Stimulated activated CD4-positive, alpha-beta T cell treated with anti-CD3 and anti-CD28 coated beads, Interleukin-4, amount 100 ng/mL, for 1 hour (primary cell): ENCODE measurements at places on chromosomes 2 and 18.
A peak's percentile ranks its signal among the peaks of the same experiment; 100 is the strongest.

GRCh38 chr18:35616664-35617423, 35.3 kb downstream of the GALNT1 start:
- peak; percentile 56 for DNase-seq

- DNase-seq = no peak
Measured at GRCh38 chr2:57892920-57893319, 153.7 kb upstream of the VRK2 start.

GRCh38 chr2:166419616-166419934, 43.8 kb upstream of the SCN9A start:
- DNase-seq = no peak

GRCh38 chr2:23859983-23860382, 66.9 kb downstream of the ATAD2B start:
- no peak for DNase-seq

DNA sequence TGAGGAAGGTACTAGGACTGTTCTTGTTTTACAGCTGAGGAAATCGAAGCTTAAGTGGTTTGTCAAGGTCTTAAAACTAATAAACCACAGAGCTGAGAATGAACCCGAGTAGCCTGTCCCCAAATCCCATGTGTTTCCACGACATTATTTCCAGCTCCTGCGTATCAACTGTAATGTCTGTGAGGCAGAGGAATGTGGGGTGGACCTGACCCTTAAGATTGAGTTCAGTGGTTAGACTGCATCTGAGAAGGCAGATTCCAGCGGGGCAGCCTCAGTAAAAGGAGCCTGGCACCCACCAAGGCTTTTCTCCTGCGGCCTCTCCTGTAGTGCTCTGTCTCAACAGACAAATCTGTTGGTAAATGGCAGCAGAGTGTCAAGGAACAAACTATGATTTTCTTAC, 81.9 kb upstream of the TMEM178A start:
- no peak for DNase-seq

DNA sequence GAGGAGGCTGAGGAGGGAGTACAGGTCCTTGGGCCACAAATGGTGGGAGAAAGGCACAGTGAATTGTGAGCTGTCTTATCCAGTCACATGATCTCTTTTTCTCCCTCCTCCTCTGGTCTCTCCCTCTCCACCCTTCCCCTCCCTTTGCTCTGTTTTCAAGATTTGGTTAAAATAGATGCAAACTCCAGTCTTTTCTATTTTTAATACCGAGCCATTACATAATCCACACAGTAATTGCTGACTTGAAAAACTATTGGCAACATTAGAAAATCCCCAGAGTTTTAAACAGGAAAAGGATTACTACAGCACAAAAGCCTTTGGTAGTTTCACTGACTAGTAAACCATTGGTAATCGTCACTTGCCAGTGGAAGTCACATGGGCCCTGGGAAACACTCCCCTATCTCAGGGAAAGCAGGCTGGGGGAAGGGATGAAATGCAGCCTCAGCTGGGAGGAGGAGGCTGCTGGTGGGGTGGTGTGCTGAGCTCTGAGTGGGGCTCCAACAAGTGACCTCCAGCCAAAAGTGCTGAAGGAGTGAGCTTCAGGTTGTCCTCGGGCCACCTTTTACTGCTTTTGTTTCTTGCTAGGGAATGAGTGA, 57.4 kb upstream of the PCBP1 start:
- DNase-seq = no peak

DNA sequence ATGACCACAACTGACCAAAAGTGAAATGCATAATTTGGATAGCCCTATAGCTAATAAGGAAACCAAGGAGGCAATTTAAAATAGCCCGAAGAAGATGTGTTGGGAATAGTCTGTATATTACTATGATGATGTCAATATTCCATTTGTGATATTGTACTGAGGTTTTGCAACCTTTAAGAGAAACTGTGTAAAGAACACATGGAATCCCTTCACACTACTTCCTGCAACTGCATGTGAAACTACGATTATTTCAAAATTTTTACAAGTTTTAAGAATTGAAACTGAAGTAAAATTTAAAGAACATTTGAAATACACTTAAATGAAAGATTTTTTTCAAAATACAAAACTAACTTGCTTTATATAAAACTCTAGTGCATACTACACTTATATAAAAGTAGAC, 504.3 kb upstream of the ID2 start:
- no peak for DNase-seq

GRCh38 chr18:78999939-79000338, 20.3 kb downstream of the SALL3 start:
- no peak for DNase-seq

GRCh38 chr2:16242906-16243305, 302.6 kb downstream of the MYCN start:
- no peak for DNase-seq

DNA sequence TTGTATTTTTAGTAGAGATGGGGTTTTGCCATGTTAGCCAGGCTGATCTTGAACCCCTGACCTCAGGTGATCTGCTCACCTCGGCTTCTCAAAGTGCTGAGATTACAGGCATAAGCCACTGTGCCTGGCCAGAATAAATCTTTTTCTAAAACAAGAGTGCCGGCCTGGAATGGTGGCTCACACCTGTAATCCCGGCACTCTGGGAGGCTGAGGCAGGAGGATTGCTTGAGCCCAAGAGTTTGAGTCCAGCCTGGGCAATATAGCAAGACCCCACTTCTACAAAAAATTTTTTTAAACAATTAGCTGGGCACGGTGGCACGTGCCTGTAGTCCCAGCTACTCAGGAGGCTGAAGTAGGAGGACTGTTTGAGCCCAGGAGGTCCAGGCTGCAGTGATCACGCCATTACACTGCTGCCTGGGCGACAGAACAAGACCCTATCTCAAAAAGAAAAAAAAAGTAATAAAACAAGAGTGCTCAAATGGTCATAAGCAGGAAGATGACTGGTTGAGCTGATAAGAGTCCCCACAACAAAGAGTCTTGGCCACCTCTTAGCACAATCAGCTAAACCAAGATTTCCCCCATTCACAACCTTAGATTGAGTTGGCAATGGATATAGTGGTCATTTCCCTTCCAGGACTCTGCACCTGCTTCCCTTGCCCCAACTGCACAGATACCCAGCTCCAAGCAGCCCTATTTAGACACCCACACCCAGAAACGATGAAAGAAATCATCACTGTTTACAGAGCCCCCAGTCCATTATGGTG, 5.8 kb upstream of the UCN start:
- DNase-seq = no peak

DNA sequence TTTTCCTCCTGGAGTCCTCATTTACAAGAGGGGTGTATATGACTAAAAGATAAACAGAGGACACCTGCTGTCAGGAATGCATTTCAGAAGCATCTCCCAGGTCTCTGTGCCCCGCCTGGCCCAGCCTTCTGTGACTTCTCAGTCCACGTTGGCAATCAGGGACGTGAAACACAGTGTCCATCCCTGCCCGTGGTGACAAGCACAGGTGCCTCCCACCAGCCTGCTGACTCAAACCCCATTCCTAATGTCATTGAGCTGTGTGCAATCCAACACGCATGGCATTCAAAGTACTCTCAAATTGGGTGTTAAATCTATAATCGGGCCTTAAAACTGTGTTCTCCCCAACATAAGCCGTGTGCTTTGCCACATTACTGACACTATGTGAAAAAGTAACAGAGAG, 343.2 kb downstream of the EIPR1 start:
- DNase-seq = no peak

DNA sequence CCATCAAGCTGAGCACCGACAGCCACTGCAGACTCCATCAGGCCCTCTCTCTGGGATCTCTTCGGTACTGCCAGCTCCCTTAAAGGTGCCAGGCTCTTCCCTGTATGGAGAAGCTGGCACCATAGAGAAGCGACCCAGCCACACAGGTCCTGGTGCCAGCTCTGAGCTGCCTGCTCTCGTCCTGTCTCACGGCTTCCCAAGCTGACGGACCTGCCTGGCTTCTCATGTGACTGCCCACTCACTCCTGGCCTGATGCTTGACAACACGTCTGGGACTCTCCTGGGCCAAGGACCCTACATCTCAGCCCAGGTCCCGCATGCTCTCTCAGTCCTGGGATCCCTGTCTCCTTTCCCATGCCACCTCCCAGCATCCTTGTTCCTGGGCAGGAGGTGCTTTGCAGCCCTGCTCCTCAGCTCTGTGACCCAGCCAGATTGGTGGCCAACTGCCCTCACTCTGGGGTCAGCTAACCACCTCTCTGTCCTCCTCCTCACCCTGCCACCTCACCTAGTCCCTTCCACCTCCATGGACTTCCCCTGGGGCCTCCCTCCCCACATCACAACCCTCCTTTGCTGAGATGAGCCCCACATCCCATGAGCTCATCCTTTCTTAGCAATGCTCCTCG, 12.5 kb upstream of the ATOH8 start:
- no peak for DNase-seq

- no peak for DNase-seq
Measured at GRCh38 chr2:159855557-159856061, 57.6 kb upstream of the CD302 start.

DNA sequence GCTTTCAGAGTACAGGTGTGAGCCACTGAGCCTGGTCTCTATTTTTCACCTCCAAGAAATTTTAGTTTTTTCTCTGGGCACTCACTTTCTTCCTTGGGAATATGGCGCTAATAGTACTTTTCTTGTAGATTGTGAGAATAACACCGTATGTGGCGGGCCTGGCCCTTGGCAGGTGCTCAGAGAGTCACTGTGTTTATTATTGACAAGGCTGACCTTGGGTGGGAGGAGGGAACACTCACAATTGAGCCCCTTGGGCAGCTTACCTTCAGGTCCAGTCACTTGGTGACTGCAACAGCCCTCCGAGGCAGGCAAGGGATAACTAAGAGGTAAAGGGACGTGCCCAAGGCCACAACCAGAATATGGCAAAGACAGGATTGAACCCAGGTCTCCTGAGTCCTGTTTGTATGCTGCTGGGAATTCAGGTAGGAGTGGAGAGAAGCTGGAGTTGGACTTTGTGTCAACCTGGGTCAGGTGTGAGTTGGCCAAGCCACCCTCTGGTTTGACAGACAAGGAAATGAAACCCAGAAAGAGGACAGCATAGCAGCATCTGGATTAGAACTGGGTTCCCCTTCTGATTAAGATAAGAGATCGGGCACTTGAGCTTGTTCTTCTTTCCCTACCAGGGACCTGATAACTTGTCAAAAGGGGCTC, 2.8 kb upstream of the STK25 start:
- no peak for DNase-seq

DNA sequence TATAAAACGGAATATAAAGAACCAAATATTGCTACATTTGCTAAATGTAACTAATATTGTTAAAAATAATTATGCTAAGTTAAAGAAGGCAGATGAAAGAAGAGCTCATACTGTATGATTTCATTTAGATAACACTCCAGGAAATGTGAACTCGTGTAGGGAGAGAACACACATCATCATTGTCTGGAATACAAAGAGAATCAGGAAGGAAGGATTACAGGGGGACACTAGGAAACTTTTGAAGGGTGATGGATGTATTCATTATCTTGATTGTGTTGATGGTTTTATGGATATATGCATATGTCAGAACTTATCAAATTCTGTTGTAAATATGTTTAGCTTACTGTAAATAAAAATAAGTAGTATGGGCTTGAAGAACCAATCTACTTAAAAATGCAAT, 104.1 kb upstream of the TRIB2 start:
- no peak for DNase-seq

DNA sequence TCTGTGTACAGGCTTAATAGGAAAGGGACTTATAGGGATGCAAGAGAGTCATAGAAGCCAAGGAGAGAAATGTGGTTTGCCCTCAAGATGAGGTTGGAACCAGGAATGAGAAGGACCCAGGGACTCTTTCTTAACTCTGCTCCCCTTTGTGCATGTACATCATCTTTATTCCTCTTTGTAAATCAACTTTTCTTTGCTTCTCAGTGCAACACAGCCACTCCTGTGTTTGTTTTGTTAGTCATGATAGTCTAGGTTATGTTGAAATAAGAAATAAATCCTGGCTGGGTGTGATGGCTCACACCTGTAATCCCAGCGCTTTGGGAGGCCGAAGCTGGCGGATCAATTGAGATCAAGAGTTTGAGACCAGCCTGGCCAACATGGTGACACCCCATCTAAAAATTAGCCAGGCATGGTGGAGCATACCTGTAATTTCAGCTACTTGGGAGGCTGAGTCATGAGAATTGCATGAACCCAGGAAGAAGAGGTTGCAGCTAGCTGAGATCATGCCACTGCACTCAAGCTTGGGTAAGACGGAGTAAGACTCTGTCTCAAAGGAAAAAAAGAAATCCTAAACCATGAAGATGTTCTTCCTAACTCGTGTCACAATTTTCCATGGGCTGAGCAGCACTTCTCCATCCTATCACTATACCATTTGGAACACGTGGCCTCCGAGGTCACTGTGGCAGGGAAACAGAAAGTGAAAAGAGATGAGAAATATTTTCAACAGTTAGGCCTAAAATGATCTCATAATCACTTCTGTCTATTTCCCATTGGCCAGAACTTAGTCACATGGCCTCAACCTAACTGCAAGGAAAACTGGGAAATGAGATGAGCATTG, 73.0 kb upstream of the TMEM17 start:
- no peak for DNase-seq

GRCh38 chr18:79581911-79582310, 97.7 kb upstream of the CTDP1 start:
- no peak for DNase-seq

DNA sequence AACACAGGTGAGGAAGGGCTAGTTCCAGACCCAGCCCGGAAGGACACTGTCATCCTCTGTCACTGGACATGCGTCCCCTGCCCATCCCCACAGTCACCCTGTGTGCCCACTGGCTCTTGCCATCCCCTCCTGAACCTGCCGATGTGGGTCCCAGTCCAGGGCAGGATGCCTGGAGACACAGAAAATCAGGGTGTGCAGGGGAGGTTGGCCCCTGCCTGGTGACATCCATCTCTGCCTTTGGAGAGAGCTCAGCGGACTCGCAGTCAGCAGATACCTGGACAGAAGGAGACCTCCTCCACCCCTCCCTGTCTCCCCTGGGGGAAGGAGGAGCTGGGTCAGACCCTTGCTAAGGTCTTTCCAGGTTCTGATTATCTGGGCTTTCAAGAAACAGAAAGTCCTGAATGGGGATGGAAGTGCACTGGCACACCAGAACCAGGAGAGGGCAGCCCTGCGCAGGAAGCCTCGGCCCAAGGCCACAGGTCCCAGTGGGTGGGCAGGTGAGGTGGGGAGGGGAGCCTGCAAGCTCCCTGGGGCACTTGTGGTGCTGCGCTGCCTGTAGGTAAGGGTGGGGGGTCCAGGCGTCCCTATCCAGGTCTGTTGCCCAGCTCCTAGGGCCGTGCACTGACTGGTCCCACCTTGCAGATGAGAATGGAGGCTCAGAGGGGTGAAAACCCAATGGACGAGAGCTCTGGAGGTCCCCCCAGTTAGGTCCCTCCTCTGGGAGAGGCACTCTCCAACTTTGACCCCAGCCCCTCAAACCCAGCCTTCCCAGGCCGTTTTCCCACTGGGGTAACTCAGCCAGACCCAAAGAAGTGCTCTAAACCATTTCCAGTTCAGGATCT, 9.7 kb upstream of the OTOS start:
- DNase-seq = peak; percentile 35
